ENCODE measurements at places on chromosomes 12 and 14.
A peak's percentile ranks its signal among the peaks of the same experiment; 100 is the strongest.

DNA sequence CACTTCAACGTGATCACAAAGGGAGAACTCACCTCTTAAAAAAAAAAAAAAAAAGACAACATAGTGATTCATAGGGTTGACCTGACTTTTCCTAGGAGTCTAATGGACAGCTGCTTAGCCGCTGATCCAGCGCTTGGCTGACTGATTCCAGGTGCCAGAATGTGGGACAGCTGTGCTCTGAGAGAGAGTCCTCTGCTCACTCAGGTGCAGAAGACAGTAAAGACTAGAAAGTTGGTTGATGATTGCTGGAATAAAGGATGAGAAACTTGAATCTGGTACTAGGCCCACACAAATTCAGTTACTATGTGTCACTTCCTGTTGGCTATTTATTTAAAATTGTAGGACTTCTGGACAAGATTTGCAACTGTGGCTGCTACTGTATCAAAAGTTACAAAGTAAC, 229.4 kb downstream of the CHST11 start:
- DNase-seq, result no peak

DNA sequence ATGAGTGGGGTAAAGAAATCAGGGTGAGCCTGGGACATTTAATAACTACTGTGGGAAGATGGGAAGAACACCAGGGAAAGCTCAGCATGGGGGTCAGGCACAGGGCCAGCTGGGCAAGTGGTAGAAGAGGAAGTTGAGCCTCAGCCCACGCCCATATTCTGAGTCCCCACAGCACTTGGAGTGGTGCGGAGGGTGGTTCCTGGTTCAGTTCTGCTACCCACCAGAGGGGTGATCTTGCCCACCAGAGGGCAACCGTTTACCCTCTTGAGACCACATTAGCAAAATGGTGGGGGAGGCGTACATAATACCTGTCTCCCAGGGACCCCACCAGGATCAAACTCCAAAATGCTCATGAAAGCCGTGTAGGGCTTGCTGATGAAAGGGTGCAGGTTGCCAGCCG, 16.8 kb upstream of the ANKRD33 start:
- peak; percentile 28 for DNase-seq

DNA sequence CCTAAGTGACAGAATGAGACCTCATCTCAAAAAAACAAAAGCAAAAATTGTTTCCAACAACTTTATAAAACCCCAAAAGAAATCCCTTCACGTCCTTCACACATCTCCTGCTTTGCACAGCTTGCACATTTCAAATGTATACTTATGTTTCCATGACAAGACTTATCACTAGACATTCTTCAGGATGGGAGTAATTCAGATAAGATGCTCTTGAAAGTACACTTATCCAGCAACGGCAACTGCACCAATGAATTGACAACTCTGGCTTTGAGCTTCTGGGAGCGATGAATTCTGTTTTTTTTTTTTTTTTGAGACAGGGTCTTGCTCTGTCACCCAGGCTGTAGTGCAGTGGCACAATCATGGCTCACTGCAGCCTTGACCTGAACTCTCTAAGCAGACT, 30.8 kb upstream of the AKAP5 start:
- no peak for DNase-seq

GRCh38 chr14:101588990-101589389, 27.7 kb downstream of the DIO3 start:
- DNase-seq, result no peak

- no peak for DNase-seq
Measured at GRCh38 chr12:109631302-109631701, 57.7 kb downstream of the MVK start.

DNA sequence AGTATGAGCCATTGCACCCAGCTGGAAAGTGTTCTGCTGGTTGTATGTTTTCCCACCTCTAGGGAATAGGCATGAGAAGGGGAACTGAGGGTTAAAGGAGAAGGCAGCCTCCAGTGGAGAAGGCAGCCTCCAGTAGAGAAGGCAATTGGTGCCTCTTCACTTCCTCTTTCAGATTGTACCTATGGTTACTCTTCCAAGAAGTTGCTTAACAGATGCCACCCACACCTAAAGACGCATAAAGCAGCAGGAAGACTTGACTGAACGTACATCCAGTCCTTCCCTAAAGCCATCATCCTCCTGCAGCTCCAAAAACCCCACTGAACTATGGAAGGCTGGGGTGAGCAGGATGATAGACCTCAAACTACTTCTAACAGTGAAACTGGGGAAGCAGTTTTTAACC, 13.1 kb downstream of the DPF3 start:
- DNase-seq, result no peak

Measured in WERI-Rb-1 (cell line).